ENCODE measurements at places on chromosomes 7 and 10. TPM values are rescaled to one million over a fixed set of nuclear protein-coding genes. Genes with fewer than 3 reads are reported as not detected.

Gene VPS37D
- 5.7 TPM for polyA plus RNA-seq

Gene CCL24
- not detected for polyA plus RNA-seq

Gene FAM241B
- polyA plus RNA-seq, result 19.2 TPM

Gene SLC25A13
- 16.0 TPM for polyA plus RNA-seq

Gene HK1
- polyA plus RNA-seq, result 32.0 TPM

Gene GPR26
- not detected for polyA plus RNA-seq
